Stimulated activated CD8-positive, alpha-beta memory T cell treated with anti-CD3 and anti-CD28 coated beads, Interleukin-4, amount 100 ng/mL, for 1 hour (primary cell): ENCODE measurements at places on chromosomes 12 and 14.

- no peak for DNase-seq
These were observed 134.6 kb downstream of the RBM19 start for GRCh38 chr12:113831476-113831875.

GRCh38 chr14:85531587-85532373, 1.8 kb downstream of the FLRT2 start:
- DNase-seq = no peak

DNA sequence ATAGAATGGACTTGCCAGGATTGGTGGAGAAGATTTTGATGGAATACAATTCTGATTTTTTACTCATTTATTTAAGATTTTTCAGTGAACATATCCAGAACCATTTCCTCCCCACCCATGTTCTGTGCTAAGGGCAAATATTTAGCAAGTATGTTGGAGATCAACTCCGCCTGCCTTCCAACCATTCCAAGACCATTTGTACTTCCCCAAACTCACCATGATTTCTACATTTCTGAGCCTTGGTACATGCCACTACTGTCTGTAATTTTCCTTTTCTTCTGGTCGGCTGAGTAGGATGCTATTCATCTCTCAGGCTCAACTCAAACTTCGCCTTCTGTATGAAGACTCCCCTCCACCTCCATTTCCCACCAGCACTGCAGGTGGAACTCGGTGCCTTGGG, 150.6 kb downstream of the NTF3 start:
- no peak for DNase-seq

DNA sequence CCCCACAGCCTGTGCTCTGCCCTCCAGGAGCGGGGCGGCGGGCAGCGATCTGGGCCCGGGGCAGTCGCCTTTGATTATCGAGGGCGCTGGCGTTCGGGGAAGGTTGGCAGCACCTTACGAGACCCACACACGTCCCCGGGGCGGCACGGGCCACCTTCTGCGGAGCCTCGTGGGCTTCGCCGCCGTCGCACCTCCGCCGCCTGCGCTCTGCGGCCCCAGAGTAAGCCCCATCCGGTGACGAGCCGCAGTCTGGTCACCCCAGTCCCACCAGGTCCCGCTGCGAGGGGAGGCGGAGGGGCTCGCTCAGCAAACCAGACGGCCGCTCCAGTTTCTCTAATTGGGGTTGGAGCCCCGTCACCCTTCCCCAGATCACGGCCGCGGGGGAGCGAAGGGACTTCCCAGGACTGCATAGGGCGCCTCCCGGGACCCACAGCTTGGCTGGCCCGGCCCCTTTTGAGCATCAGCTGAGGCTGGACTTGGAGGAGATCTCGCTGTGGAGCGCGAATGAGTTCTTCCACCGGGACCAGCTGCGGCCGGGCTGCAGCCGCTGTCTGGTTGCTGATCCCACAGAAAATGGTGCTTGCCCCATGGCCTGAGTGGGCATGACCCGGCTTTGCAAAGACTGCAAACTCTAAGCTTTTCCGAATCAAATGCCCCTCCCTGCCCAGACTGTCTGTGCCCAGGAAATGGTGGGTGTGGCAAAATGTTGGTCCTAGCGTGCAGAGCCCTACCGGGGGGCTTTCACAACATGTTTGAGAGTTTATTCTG, 560 bp downstream of the LGALS3 start:
- no peak for DNase-seq

DNA sequence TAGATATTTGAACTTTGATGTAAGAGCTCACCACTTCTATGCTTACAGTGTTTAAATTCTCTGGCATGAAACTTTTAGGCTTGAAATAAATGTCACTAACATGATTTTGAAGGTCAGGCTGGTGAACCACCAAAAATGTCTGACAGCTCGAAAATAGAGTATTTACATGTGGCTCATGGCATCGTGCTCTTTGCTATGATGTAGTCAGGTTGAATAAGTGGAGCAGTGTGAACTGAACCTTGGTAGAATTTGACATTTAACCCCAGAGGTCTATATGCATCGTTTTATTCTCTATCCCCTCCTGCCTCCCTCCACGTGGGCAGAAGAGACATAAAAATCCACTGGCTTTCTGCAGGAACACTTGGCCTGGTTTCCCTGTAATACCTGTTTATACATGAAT, 369.7 kb upstream of the ATP2B1 start:
- DNase-seq = no peak

DNA sequence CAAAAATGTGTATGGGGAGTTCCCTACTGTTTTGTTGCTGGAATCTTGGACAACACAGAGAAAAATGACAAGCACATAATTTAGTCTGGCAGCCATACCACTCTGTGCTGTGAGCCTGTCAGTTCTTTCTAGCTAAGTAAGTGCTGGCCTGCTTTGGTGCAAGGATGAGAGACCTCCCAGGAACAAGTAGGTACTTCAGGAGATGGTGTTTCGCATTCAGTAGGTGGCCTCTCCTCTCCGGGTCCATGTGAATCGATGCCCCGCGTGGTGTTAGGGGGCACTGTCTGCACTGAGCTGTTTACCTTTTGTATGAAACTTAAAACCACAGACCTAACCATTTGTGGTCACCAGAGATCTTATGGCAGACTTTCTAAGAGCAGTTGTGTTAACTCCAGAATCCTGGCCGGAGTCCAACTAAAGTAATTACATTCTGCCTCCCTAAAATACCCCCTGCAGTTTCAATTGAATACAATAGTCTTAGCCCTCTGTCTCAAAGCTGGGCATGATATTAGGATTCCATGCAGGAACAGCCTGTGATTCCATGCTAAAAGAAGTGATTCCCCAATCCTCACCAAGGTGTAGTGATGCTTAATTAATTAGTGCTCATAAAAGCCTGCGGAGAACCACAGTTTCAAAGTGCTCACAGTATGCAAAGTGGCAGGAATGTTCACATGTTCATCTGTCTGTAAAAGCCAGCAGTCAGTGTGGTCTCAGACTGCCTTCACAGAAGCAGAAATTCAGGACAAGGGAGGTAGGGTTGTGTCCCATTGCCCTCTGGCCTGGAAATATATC, 64.2 kb downstream of the LLPH start:
- DNase-seq = no peak

- DNase-seq = no peak
These were observed 37.6 kb downstream of the SPTSSA start for GRCh38 chr14:34424488-34424887.

DNA sequence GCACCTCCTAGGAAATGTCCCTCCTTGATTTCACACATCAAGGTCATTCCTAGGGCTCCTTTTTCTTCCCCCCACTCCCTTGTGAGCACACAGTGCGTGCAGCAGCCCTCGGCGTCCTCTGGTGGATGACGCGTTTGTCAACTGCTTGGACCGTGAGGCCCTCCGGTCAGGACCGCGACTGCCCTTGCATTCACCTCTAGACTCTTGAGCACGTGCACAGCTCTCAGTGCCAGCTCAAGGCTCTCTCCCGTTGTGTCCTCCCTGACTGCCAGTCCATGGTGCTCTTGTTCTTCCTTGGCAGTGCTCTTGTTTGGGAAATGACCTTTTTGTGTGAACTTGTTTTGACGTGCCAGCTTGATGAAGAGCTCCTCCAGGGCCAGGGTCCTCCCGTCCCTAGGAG, 67.9 kb downstream of the TSPAN9 start:
- DNase-seq = no peak

GRCh38 chr12:3119756-3120601, 42.8 kb downstream of the TSPAN9 start:
- DNase-seq = no peak

GRCh38 chr12:19128485-19128884, 1.0 kb upstream of the PLEKHA5 start:
- no peak for DNase-seq

DNA sequence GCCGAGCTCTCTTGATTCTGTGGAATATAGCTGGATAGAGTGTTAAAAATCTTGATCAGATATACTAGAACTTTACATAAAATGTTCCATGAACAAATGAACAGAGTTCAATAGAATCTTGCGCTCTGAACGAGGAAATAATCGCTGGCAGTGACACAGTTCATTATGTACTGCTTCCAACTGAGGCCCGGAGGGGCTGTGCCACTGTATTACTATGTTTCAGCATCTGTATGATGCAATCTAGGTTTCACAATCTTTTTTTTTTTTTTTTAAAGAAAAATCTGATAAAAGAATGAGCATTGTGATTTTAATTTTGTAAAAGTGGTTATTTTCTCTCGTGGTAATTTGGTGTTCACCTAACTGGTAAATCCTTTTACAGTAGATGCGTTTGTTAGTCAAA, 77.2 kb downstream of the FERMT2 start:
- DNase-seq = no peak

- no peak for DNase-seq
These were observed 255.2 kb downstream of the SYT1 start for GRCh38 chr12:79119796-79120195.

- no peak for DNase-seq
These were observed 39.2 kb downstream of the MON2 start for GRCh38 chr12:62505786-62506185.

- no peak for DNase-seq
These were observed 83.9 kb downstream of the ARL6IP4 start for GRCh38 chr12:123064366-123064765.

DNA sequence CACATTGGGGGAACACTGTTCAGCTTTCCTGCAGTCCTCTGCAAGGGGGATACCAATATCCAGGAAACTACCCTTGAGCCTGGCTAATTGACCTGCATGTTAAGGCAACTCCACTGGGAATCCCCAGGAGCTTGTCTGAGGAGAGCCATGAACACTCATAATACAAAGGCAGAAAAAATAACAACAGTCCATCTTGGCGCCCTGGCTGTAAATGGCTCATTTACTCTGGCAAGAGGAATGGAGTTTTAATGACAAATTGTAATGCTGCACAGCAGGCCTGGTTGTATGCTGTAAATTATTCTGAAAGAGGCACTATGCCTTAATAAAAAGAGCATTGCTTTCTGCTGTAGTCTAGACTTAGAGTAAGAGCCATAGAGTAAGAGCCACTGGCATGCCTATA, 58.3 kb downstream of the SLC8A3 start:
- DNase-seq = no peak

DNA sequence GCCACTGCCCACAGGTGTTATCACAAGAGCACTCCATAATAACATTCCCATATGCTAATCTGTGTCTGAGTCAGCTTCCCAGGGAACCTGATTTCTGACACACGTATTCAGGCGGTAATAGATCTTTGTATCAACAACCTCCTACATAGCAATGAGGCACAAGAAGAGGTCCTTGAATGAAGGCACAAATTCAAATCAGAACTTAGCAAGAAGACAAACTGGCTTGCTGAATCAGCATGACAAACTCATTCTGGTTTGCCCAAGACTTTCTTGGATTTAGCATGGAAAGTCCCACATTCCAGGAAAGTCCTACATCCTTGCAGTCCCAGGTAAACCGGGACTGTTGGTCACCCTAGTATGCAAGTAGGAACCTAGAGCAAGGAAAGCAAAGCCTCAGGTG, 33.9 kb upstream of the RNU6-7 start:
- DNase-seq = no peak

DNA sequence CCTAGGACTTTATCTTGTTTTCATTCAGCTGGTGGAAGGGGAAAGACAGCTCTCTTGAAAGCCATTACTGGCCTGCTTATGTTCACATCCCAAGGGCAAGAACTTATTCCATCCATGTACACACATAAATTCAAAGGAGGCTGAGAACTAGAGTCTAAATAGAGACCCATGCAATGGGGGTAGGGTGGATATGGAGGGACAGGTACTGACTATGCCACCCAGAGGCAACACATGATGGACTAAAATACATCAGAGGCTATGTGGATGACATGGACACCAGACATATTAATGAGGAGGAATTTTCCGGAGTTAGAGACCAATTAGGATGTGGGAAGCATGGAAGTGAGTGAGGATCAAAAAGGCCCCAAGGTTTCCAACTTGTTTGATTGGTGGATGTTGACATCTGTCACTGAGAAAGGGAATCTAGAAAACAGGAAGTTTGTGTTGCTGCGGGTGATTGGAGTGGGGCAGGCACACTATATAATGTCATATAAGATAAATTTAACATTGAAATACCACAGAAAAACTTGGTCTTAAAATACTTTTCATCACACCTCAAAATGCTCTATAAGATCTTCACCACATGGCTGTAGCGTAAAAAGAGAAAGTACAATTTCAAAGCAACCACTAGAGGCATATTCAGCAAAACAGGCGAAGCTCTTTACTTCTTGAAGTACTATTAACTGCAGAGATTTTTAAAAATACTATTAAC, 130.4 kb downstream of the GRIP1 start:
- no peak for DNase-seq

DNA sequence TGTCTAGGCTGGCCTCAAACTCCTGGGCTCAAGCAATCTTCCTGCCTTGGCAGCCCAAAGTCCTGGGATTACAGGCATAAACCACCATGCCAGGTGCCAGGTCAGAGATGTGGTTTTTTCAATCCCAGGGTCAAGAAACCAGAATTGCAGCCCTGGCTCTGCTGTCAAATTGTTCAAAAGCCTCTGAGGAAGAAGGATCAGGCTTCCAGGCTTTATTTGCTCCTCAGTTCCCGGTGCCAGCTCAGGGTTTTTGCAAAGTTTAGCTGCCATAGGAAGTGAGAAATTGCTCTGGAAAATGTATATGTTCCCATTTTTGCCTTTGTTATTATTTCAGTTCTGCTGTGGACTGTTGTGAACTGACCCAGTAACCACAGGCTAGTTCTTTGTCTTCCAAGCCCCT, 28.7 kb downstream of the WNT5B start:
- no peak for DNase-seq

DNA sequence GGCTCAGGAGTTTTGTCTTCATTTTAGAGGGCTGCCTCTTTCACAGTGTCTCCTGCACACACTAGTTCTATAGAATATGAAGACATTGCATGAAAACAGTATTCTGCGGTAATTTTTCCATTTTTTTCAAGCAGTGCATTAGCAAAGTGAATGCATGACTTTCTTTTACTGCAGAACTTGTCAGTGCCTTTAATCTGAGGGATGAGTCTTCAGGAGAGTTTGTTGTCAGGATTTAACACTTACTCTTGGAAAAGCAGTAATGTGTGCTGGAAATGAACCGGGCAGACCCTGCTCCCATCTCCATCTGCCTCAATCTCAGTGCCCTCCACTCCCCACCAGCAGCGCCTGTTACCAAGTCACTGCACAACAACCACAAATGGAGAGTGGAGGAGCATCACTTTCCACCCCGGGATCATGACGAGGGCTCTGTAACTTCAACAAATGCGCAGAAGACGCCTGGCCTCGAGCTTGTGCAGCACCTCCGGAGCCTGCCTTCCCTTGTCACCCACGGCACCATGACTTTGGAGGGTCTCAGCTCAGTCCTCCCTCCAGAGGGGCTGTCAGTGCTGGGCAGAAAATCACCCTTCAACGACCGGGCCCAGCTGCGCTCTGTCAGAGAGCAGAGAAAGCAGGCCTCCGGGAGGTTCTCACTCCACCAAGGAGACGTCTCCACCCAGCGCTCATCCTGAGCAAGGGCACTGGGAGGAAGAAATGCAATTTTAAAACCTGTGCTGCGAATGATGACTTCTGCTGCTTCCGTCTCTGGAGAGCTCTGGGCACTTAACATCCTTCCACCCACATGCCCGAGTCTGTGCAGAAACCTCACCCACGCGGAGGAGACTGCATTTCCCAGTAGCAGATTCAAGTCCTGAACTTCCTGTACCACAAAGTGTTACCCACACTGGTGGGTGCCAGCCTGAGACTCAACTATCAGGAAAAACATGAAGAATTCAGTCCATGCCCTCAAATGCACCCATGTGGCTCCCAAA, 255.7 kb downstream of the ADGRD1 start:
- no peak for DNase-seq

GRCh38 chr14:31020834-31021575, 4.4 kb upstream of the AP4S1 start:
- no peak for DNase-seq
